NCI-H460 (cell line): ENCODE measurements at places on chromosomes 3 and 15.

- no peak for DNase-seq
These were observed 3.8 kb downstream of the RBP2 start for GRCh38 chr3:139472380-139473010.

- no peak for DNase-seq
These were observed 290.5 kb downstream of the NAALADL2 start for GRCh38 chr3:175149675-175150074.

GRCh38 chr3:58214484-58215316, 3.9 kb upstream of the DNASE1L3 start:
- DNase-seq = no peak

DNA sequence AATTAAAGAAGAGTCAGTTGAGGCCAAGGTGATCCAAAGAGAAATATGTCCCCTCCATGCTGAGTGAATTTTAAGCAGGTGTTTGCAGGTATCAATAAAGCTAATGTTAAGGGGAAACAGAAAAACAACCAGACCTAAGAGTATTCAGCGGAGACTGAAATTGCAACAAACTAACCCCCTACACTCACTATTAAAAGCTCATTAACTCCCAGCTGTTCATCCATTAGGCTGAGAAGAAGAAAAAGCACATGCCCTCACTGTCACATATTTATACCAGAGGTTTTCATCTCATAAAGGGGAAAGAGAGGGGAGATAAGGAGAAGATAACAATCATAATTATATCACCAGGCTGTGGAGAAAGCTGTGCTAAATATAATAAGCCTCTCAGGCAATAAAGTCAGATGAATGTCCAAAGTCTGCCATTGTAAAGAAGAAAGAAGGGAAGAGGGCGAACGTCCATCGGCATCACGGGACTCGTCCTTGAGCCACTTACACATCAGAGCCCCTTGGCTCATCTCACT, 145.2 kb downstream of the TAFA4 start:
- no peak for DNase-seq

- no peak for DNase-seq
These were observed 20.5 kb upstream of the IQSEC1 start for GRCh38 chr3:13093687-13094086.
